Stimulated activated CD4-positive, alpha-beta T cell treated with anti-CD3 and anti-CD28 coated beads, Interleukin-4, amount 100 ng/mL, for 1 hour (primary cell): ENCODE measurements at places on chromosomes 13 and 19.

- DNase-seq = no peak
Measured at GRCh38 chr13:27280009-27280656, 9.5 kb downstream of the RASL11A start.

DNA sequence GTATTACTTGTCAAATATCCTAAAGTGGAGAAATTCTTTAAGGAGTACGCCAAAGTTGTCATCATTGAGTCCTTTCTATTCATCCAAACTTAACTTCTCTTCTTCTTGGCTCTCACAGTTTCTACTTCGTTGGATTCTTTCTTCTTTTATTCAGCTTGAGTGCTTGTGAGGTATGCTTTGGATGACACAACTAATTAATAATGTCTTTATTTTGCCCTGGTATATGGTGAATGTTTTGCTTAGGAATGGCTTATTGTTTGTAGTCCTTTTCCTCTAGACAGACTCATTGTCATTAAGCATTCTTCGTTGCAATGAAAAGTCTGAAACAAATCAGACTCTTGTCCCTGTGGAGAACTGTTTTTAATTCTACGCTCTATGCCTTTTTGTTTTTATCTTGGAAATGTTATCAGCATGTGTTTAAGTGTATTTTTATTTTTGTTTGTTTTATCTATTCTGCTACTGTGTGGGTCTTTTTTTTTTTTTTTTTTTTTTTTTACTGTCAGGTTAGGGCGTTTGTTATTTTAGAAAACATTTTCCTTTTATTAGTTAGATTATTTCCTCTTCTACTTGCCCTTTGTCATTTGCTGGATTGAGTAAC, 471.5 kb downstream of the GPC6 start:
- no peak for DNase-seq

DNA sequence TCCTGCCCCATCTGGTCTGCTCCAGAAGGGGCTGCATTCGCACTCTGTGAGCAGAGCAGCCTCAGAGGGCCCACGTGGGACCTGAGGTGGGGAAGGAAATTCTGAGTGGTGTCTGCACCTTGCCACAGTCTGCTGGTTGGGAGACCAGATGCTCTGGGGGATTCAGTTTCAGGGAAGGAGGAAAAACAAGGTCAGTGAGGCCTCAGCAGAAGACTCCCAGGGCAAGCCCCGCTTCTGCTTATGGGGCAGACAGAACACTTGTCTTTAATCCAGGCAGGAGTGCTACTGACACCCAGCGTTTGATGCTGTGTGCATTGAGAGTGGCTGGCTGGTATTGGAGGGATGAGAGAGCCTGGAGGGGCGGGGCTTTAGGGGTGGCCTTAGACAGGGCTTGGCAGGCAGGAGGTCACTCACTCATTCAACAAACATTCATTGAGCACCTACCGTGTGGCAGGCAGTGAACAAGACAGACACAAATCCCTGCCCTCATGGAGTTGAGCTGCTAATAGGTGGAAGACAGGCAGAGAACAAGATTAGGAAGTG, 4.9 kb upstream of the CLEC17A start:
- no peak for DNase-seq

GRCh38 chr13:108368250-108368905, 98.9 kb downstream of the TNFSF13B start:
- DNase-seq = no peak

DNA sequence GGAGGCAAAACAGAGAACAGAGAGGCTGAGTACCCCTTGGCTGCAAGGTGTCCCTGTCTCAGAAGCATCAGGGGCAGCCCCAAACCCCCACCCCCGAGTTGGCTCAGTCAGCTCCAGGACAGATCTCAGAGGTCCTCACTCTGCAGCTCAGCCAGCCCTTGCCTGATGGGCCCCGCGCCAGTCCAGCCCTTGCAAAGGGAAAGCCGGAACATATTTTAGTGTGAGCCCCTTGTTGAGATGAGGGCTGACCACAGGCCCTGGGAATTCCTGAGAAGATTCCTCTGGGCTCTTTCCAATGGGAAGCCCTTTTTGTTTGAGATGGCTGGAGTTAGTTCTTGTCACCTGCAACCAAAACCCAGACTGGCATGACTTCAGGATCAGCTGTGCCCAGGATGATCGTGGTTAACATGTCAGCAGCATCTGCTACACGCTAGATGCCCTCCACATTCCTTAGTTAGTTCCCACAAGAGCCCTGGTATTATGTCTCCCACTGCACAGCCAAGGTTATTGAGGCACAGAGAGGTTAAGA, 33.9 kb upstream of the CCNE1 start:
- DNase-seq = no peak

DNA sequence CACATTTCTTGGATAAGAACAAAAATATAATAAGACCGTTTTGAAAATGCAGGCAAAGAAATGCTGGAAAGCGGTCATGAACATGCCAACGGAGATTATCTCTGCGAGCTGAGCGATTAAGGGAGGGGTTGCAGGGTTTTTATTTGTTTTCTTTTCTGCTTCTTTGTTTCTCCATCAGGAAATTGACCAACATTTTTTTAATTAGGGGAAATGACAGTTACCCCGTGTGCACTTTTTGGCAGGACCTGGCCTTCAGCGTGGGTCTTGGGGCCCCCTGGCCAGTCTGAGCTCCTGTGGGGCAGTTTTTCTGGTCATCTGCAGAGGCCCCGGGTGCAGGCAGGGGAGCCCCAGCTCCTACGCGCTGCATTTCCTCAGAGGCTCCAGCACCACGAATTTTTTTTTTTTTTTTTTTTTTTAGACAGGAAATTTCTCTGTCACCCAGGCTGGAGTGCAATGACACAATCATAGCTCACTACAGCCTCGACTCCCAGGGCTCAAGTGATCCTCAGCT, 31.3 kb upstream of the HOMER3 start:
- no peak for DNase-seq

GRCh38 chr19:54804101-54804500, 691 bp downstream of the KIR2DL4 start:
- no peak for DNase-seq

DNA sequence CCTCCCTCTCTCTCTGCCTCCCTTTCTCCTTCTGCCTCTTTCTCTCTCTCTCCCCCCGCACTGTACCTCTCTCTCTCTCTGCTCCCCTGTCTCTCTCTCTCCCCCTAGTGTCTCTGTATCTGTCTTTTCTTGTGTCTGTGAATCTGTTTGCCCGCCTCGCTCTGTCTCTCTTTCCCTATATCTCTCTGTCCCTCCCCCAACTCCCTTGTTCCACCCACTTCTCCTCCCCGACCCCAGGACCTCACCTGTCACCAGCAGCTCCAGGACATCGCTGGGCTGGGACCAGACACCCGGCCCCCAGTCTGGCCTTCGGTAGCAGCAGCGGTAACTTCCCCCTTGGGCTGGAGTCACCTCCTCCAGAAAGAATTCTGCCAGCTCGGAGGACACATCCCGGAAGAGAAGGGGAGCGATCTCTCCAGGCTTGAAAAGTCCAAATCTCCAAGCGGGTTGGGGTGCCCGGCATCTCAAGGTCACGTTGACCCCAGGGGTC, 3.9 kb downstream of the OSCAR start:
- DNase-seq = no peak

DNA sequence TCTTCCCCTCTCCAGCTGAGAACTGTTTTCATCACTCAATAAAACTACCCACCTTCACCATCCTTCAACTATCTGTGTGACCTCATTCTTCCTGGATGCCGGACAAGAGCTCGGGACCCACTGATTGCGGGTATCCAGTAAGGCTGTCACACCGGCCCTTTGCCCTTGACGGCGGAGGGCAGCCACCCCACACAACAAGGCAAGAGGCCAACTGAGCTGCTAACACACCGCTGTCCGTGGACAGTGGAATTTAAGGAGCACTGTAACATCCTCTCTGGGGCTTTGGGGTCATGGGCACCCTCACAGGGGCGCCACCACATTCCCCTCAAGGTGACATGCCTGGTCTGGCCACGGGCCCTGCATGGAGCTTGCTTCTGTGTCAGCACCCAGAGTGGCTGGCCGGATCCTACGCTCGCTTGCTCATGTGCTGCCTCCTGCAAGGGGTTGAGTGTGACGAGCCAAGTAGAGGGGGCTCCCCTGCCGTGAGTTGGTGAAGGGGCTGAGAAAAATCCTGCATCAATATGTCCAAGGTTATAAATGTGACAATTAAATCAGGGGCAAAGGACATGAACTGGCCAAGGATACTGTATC, 31.4 kb downstream of the LHFPL6 start:
- no peak for DNase-seq

DNA sequence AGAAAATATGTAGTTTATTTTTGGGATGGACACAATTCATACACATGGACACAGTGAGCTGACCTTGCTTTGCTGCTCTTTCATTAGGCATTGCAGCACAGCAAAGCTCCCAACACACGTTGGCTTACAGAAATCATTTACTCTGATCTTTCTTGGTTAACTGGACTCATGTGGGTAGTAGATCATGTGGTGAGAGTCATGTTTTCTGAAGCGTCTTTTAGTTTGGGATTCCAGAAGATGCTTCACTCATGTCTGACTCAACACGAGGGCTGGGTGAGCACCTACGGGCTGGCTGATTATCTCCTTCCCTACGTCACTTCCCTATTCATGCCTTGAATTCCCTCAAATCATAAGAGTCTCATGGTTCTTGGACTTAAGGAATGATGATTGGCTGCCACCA, 12.1 kb upstream of the LGALS16 start:
- no peak for DNase-seq

DNA sequence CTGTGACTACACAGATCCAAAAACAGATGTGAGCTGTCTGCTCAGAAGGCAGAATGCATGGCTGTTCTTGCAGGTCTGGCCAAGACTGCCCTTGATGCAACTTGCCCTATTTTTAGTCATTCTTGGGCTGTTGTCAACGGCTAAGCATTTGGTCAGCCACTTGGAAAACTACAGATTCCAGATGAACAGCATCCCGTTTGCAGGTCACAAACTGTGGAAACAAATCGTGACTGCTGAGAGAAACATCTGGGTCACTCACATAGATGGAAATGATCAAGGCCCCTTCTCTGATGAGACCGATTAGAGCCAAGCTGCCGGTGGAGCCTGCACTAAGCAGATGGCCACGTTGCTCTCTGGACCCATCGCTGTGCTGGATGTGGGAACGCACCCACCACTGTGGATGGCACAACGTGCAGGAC, 15.4 kb upstream of the METTL21C start:
- DNase-seq = no peak

GRCh38 chr13:113904411-113904810, 40.5 kb upstream of the GAS6 start:
- no peak for DNase-seq

GRCh38 chr19:55345818-55346724, 6.4 kb downstream of the KMT5C start:
- DNase-seq = no peak

DNA sequence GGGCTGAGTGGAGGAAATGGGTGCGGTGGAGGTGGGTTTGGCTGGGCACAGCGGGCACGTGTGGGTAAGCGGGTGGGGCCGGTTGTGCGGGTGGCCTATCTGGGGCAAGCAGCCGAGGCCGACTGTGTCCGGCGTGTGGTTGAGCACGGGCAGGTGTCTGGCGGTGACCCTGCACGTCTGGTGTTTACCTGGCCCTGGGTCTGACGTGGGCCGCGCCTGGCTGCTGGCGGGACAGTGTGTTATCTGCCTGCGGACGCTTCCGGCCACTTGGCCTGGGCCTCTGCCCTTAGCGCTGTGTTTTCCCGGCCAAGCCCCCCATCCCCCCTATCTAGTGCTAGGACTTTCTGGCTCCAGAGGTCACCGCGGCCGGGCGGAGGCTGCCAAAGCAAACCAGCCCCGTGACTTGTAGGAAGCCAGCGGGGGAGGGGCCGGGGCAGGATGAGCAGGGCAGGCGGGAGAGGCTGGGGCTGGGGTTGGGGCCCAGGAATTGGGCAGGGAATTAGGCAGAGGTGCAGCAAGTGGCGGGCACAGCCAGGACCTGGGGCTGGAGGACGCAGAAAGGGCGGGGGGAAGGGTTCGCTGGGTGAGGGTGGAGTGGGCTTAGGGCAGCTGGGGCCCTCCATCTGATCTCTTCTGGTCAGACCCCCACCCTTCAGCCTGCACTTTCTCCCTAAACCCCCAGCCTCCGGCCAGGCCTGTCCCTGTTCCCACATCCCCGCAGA, 534 bp upstream of the HPN start:
- peak; percentile 45 for DNase-seq

DNA sequence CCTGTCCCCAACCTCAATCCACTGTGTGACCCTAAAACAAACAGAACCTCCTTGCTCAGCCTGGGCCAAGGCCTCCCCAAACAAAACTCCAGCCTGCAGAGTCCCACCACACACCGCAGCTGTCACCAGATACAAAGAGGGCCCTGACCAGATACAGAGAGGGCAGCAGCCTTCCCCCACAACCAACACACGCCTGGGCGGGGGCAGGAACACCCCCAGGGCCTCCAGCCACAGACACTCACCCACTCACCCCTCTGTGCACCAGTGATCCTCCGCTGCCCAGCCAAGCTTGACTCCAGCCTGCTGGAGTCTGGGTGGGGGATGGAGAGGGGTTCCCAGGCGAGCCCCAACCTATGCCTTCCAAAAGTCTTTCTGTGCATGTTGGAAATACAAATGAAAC, 5.9 kb upstream of the CIRBP start:
- no peak for DNase-seq

GRCh38 chr13:30480292-30480950, 14.7 kb upstream of the HMGB1 start:
- no peak for DNase-seq

DNA sequence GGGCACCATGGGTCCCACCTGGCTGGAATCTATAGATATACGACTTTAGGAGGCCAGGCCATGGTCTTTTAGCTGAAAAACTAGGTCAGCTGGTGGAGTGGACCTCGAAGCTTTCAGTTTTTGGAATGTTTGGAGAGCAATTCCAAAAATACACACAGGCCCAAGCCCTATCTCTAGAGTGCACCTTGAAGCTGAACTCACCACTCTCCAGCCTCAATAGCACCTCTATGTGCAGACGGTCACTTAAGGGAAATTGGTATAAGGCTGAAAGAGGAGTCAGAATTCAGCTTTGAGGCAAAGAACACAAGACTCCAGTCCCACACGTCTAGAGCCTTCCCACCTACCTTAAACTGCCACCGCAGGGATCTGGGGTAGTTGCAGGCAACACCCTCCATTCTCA, 56.4 kb upstream of the KATNAL1 start:
- DNase-seq = no peak

GRCh38 chr13:77653301-77653700, 44.2 kb upstream of the SLAIN1 start:
- DNase-seq = no peak

DNA sequence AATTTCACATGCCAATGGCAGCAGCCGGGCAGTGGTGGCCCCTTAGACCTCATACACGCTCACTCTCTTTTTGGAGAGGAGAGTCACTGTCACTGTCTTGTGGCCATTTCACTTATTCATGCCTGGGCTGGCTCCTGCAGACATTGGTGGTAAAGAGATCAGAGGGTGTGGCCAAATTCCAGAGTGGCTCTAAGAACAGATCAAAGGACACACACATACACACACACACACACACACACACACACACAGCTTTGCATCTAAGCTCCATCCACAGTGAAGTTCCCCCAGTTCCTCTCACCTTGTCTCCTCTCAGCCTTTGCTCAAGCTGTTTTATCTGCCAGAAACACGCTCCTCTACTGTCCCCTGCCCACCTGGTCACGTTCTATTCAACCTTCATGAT, 46.5 kb upstream of the KPNA3 start:
- no peak for DNase-seq
